Activated naive CD4-positive, alpha-beta T cell treated with anti-CD3 and anti-CD28 coated beads, Interleukin-2, amount 50 U/mL, for 72 hours (primary cell): ENCODE measurements at places on chromosomes 5 and 9.

GRCh38 chr5:154962494-154962893, 21.6 kb downstream of the MRPL22 start:
- DNase-seq, result no peak

- no peak for DNase-seq
These were observed 125.3 kb upstream of the GNA14 start for GRCh38 chr9:77773381-77773780.

DNA sequence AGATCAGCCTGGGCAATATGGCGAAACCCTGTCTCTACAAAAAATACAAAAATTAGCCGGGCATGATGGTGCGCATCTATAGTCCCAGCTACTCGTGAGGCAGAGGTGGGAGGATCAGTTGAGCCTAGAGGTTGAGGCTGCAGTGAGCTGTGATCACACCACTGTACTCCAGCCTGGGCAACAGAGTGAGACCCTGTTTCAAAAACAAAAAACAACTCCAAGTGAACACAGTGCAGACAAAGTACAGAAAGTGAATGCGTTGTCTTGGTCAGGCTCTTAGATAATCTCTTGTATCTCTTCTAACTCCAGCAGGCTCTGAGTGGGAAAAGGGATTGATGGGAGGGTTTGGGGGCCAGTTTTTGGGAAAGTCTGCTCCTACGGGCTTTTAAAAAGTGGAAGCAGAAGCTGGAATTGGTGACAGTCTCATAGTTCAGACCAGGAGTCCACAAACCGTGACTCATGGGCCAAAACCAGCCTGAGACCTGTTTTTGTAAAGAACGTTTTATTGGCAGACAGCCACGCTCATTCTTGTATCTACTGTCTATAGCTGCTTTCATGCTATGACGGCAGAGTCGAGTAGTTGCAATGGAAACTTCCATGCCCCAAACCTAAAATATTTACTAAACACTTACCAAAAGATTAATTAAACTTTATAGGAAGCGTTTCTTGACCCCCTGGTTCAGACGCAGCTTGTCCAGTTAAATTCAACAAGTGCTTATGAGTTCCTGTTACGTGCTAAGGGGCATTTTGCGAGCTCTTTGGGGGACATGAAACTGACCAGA, 32.9 kb downstream of the NDST1 start:
- no peak for DNase-seq

DNA sequence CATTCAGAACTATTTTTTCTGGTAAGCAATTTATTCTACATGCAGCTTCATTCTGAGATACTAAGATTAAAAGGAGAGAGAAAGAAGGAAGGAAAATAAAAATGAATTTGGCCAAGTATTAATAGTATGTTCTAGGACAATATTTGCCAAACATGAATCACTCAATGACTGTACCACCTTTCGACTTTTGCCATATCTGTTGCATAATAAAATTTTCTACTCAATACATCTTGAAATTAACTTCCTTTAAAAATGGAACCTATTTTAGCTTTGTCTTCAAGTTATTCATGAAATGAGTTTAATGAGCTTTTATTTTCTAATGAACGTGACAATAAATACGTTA, 111.8 kb downstream of the MARCHF3 start:
- DNase-seq, result no peak

GRCh38 chr5:52784737-52785136, 3.0 kb upstream of the ITGA1 start:
- DNase-seq, result no peak

- no peak for DNase-seq
These were observed 81.4 kb downstream of the PGM5 start for GRCh38 chr9:68437785-68438184.

GRCh38 chr5:172216345-172216744, 22.4 kb downstream of the EFCAB9 start:
- DNase-seq, result no peak

DNA sequence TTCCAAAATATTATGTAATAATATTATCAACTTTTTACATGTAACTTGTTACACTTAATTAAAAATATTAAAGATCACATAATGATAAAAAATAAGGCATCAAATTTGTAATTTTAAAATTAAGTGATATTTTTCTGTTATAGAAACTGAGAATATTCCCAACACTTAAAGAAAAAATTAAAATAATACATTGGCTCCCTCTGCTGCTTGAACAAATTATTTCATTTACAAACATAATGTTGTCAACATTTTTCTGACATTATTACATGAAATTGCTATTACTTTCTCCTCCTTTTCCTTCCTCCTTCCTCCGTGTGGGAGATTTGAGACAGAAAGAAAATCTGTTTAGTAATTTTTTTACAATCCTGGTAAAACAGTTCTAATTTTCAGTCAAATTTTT, 42.3 kb downstream of the RNF180 start:
- no peak for DNase-seq

GRCh38 chr5:141735823-141736222, 53.8 kb upstream of the ARAP3 start:
- no peak for DNase-seq

GRCh38 chr9:38177680-38178079, 108.7 kb upstream of the SHB start:
- DNase-seq, result no peak

GRCh38 chr5:31106691-31107090, 86.8 kb upstream of the CDH6 start:
- no peak for DNase-seq

- peak; percentile 5 for DNase-seq
These were observed 92.8 kb downstream of the SNX18 start for GRCh38 chr5:54610197-54610944.
